Inflammatory macrophage treated with lipopolysaccharide for 1 hour (primary cell): ENCODE measurements at places on chromosomes 1 and 21.
A peak's percentile ranks its signal among the peaks of the same experiment; 100 is the strongest.

DNA sequence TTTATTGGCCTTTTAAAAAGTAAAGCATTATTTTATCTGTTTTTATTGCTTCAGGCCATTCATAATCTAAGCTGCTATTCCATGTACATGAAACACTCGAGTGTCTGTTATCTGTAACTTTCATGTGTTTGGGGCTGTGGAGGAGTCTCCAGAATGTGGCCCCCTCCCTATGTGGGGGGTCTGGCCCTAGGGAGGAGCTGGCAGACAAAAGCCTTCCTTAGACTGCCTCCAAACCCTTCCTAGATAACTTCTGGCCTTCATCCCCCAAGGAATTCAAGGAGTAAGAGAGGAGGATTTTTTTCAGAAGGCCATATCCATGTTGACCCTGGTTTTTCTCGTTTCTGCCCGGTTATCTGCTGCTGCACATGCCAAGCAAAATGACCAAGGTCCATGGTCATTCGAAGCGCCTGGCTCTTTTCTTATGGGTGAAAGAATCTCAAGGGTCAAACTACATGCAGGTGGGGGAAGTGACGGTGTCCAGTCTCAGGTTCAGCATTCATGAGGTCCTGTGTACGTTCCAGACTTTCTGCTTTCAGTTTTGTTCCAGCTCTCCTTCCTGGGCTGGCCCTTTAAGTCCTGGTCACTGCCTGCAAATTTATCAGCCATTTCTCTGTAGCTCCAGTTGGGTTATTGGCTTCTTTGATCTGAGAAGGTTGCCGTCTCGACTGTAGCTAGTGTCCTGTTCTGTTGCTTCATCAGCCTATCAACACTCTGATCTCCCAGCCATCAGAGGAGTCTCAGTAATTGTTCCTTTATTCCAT, 8.3 kb downstream of the TENT5C start:
- no peak for DNase-seq

DNA sequence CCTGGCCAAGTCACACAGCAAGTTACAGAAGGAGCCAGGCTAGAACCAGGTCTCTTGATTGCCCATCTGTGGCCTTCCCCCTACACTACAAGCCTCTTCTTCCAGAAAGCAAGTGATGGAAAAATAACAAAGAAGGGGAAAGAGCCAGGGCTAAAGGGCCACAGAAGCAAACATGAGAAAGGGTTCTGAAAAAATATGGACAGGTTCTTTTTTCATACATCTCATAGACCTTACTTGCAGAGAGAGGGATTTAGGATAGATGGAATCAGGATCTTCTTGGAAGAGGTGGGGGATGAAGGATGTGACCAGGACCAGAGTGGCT, 3.2 kb downstream of the RHBG start:
- no peak for DNase-seq

- no peak for DNase-seq
These were observed 37.2 kb downstream of the CAMSAP2 start for GRCh38 chr1:200775850-200776249.

- DNase-seq = peak; percentile 2
These were observed 139.7 kb upstream of the BEND5 start for GRCh38 chr1:48916130-48917069.

GRCh38 chr1:109630081-109630897, 10.7 kb downstream of the AMPD2 start:
- DNase-seq = no peak
